Occipital lobe (tissue), 3 donors: ENCODE measurements at places on chromosomes 12 and 14.
A peak's percentile ranks its signal among the peaks of the same experiment; 100 is the strongest.

- no peak for DNase-seq
These were observed 804.5 kb downstream of the NRXN3 start for GRCh38 chr14:78974691-78975090.

DNA sequence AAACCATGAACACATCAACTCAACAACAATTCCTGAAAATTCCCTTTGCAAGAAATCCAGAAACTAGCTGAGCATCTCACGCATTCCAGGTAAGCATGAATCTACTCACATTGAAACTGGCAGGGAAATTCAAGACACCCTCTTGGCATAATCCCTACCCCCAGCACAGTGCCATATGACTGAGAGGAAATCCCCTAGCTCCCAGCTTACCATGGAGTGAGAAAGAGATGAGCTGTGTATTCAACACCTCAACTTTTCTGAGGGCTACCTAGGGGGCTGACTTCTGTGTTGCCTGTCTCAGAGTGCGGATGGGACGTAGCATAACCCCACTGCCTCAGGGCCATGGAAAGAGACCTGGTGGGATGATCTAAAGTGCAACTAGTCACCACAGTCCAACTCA, 37.7 kb upstream of the GPR132 start:
- no peak for DNase-seq

DNA sequence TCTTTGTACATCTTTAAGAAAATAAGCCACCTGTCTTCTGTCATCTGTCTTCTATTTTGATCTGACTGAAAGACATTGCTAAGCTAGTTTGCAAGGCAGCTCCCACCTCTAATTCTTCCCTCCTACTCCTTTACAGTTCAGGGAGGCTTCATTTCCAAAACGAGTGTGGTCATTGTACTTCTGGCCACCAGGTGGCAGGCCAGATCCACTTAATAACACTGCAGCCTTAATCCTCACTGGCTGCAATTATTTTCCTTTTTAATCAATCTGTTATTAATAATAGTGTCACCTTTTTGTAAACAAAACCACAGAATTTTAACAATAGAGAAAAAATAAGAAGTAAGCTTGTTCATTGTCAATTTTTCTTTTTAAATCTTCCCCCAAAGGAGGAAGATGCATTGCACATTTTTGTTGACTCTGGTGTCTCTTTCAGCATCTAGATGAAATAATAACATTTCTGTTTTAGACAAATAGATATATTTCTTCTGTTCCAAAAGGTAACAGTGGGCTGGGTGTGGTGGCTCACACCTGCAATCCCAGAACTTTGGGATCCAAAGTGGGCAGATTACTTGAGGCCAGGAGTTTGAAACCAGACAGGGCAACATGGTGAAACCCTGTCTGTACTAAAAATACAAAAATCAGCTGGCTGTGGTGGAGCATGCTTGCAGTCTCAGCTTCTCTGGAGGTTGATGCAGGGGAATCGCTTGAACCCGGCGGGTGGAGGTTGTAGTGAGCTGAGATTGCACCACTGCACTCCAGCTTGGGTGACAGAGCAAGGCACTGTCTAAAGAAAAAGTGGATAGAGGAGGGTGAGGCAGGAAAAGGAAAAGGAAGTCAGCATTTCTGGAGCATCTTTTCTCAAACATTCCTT, 23.3 kb downstream of the GABARAPL1 start:
- DNase-seq: peak; percentile 3

DNA sequence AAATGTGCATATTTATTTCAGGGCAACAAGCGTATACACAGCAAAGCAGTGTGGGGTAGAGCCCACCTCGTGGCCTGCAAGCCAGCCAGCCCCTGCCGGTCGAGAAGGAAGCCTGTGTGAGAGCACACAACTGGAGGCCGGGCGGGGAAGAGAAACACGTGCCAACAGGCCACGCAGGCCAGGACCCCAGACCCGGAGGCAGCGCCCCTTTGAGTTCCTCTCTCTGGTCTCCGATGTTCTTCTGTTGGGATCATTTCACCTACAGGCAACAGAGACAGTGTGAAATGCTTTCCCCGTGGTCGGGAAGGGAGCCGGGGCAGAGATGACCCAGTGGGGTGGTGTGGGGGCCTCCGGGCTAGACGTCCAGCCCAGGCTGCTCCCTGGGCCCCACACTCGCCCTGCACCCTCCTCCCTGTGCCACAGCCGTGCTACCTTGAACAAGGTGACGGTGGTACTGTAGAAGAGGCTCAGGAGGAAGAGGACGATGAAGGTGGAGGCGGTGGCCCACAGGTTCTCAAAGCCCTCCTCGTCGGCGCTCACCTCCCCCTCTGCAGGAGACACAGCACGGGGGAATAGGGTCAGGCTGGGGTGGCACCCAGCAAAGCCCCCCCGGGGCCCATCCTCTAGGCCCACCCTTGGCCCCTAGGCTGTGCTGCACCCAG, 325.5 kb downstream of the TMEM121 start:
- no peak for DNase-seq

GRCh38 chr12:66323017-66323416, 20.7 kb downstream of the HELB start:
- DNase-seq: no peak

DNA sequence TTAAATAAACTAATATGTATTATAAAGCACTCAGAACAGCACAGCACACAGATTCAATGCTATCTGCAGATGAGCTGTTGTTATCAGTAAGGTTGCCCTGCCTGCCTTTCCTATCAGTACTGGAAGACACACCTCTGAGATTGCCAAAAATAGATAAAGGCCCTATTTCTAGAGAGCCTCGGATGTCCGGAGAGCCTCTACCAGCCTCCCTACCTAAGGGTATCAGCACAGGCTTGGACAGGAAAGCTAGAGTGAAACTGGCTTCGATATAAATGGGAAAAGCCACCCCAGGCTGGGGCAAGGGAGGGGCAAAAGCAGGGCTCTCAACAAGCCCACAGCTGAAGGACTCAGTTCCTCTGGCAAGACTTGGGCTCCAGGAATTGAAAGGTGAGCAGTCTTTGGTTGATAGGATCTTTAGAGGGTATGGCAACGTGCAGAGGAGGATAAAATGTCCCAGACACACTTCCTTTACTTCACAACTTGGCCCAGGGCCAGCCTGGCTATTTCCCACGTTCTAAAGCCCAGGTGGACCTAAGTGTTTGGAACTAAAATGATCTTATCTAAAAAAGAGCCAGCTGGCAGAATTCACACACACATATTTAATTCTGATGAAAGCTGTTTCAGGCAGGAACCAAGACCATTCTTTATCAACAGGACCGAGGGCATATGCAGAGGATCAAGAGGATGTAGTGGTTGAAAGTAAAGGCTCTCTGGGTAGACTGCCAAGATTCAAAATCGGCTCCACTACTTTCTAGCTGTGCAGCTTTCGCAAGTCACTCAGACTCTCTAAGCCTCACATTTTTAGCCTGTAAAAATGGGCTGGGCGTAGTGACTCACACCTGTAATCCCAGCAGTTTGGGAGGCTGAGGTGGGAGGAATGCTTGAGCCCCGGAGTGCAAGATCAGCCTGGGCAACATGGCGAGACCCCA, 37.8 kb upstream of the ITPR2 start:
- DNase-seq: no peak

GRCh38 chr12:27219693-27220054, 24.4 kb upstream of the STK38L start:
- no peak for DNase-seq

DNA sequence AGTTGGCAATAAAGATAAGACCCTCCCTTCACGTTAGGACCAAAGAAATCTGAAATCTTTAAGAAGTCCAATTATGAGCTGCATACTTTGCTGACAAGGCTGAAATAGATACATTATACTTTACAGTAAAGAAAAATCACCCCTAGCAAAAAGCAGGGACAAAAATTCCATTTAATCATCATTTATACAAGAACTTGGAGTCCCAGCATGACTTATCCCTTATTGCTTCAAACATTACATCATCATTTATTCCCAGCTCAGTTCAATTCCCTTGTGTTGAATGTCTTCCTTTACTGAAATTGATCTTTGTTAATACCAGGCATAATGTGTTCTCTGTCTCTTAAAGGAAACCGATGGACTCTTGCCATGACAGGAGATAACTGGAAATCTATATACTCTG, 449.6 kb upstream of the CCDC196 start:
- no peak for DNase-seq

GRCh38 chr12:6957741-6958608, 6.8 kb downstream of the PTPN6 start:
- no peak for DNase-seq
